ENCODE measurements at places on chromosomes 13 and 19.

- no peak for DNase-seq
Measured at GRCh38 chr13:46195016-46195415, 13.0 kb upstream of the LCP1 start.

DNA sequence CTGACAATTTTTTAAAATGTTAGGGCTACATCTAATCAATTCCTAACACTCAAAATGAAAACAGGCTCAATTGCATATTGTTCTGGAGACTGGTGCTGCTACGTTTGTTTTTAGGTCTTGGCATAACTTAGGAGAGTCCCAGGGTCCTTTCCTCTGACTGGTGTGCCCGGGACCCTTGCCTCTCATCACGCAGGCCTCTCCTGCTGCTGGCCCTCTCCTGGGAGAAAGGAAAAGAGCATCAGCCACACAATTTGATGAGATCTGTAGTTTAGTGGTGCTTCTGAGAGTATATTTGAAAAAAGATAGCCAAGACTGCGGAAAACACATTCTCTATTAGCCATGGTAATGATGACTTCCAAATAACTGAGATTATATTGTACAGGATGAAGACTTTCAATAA lies 380.0 kb downstream of the KLF12 start:
- no peak for DNase-seq

GRCh38 chr13:104872153-104872552 lies 1663.3 kb downstream of the EFNB2 start:
- DNase-seq: no peak

DNA sequence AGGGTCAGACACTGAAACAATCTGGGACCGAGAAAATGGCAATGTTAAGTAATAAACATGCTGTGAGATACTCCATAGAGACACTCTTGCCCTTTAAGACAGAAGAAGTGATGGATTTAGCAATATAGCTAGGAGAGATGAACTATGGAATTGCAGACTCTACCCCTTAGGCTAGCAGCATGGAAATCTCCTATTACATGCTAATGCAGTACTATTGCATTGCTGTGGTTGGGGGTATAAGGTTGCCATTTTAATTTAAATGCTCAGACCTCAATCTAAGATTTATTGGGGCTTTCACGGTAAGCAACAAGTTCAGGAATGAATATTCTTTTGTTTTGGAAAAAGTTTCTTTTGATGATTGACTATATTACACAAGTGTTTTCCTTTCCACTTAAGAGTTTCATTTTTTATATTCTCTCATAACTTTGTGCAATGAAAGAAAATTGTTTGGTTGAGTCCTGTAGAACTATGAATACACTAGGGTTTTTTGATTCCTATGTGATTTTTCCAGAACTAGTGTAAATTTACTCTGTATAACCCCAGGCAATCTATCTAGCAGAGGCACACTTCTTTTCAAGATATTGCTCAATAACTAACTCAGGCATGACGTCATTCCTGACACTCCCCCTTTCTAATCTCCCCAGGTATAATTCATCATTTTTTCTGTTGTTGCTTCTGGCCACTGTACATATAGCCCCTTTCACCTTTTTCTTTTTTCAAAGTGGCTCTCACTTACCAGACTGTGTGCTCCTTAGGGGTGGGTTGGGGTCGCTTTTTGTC lies 394.7 kb upstream of the KLF12 start:
- DNase-seq: no peak

GRCh38 chr19:19548915-19549759 lies 11.1 kb downstream of the CILP2 start:
- no peak for DNase-seq

- no peak for DNase-seq
Measured at GRCh38 chr13:42007844-42008243, 40.6 kb upstream of the DGKH start.

- DNase-seq: no peak
Measured at GRCh38 chr19:36265064-36265463, 50.2 kb downstream of the ZNF146 start.

- DNase-seq: no peak
Measured at GRCh38 chr13:83716121-83716520, 166.2 kb downstream of the SLITRK1 start.

DNA sequence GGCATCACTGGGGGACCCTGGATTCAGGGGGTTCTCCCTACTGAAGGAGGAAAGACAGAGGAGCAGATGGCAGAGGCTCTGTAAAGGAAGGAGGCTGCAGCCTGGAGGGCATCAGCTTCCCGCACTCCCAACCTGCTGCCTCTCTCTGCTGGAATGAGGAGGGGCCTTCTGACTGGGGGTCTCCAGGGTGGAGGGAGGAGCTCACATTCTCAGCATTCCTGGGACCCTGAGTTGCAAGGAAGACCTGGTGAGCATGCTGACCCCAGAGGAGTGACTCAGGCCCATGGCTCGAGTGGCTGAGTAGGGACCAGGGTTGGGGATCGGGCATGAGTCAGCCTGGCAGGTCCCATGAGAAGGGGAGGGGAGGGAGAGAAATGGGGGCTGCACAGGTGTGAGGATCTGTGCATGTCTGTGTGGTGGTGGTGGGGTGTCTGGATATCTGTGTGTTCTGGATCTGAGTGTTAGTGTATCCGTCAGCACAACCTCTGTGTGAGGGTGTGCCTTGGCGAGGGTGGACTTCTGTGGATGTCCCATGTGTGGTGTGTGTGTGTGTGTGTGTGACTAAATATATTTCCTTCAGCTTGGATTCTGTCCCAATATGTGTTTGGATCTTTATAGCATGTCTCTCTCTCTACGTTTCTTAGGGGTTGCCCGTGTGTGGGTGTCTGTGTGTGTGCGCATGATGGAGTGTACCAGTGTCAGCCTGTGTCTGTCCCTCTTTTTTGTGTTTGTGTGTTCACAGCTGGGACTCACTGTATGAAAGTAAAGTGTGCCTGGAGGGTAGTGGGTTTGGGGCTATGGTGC lies 4.6 kb downstream of the AXL start:
- DNase-seq: no peak

DNA sequence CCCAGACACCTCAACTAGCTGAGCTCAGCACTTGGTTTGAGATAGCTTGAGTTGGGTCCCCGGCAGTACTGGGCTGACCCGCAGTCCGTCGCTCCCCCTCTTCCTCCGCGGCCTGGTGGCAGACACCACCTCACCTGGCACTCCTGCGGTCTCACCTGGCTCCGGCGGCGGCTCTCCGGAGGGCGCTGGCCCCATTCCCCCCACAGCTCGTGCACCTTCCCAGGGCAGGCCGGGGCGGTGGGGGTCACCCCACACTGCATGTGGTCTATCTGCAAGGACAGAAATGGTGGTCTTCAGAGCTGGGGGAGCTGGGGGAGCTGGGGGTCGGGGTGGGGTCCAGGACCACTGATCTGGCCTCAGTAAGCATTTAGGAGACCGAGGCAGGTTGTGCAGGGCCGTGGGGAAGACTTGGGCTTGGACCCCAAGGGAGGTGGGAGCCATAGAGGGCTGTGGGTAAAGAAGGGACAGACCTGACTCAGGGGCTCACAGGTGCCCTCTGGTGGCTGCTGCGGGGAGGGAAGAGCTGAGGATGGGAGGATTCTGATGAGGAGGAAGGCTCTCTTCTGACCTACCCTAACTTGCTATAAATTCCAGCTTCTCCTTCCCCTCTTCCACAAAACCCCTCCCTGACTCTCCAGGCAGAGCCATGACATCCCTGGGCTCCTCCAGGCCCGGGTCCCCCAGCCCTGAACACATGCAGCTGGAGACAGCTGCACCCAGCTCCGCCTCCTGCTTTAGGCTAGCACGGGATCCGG lies 6.7 kb upstream of the PLIN4 start:
- peak; percentile 57 for DNase-seq

DNA sequence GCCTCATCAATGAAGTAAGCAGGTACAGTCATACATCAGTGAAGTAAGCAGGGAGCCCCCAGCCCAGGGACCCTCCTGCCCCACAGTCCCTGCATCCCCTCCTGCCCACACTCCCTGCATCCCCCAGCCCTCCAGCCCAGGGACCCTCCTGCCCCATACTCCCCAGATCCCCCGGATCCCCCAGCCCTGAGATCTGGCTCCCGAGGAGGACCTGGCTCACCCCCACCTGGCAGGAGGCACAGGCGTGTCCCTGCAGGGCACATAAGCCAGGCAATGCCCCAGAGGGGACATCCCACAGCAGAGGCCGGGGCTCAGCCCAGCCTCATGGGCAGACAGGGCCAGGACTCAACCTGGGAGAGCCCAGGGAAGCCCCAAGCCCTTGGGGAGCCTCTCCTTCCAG lies 53.6 kb upstream of the TPM4 start:
- DNase-seq: no peak

DNA sequence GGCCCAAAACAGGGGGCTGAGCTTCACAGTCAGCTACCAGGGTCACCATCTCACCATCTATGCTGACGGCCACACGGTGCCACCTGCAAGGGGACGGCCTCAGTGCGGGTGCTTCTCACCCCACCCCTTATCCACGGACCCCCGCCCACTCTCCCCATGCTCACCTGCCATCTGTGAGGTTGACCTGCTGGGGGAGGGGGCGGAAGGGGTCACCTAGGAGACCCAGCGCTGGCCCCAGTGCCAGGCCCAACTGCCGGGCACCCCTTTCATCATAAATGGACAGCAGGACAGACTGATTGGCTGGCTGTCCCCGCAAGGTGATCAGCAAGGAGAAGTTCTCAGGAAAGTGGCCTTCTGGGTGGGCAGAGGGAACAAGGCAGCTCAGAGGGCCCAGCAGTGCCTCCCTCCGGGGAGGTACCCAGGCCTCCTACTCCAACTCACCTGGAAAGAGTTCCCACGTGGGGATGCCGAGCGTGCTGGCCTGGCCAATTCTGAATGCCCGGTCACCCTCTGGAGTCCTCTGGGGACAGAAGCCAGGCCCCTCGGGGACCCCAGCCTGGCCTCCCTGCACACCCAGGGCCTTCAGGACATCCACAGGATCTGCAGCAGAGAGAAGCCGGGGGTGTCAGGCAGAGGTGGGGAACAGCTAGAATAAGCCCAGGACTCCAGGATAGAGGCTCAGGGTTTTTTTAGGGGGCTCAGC lies 4.5 kb downstream of the COL5A3 start:
- no peak for DNase-seq

DNA sequence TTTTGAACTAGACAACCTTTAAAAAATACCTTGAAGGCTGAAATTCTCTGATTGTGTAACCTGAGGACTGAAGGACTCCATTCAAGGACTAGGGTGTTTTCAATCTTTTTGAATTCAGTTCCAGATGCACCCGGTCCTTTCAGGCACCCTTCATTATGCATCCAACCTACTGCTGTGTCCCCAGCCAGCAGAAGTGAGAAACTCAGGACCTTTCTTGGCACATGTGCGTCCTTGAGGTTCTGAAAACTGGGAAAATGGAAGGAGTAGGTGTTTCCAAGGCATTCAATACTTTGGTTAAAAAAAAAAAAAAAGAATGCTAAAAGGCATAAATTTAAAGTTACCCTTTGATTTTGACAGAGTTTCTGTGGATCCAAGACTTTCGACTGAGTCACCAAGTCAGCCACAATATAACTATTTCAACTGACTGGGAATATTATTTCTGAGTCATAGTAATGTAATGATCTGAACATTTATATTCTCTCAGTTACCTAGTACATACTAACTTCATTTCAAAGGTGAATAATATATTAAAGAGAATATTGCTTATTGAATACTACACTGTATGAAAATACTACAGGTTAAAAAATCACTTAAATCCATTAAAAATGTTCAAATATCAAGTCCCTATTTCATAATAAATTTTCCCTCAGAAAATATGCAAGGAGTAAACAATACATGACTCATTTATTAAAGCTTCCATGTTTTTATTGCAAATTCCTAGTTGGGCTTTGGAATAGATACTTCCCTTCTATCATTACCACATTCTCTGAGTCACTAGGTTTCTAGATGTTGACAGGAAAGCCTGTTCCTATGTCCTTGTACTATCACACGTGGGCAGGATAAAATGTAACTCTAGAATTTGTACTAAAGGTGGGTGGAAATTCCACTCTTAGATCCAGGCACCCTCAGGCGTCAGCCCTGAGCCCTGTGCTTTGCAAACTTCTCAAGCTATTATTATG lies 2.4 kb upstream of the ITGBL1 start:
- no peak for DNase-seq

DNA sequence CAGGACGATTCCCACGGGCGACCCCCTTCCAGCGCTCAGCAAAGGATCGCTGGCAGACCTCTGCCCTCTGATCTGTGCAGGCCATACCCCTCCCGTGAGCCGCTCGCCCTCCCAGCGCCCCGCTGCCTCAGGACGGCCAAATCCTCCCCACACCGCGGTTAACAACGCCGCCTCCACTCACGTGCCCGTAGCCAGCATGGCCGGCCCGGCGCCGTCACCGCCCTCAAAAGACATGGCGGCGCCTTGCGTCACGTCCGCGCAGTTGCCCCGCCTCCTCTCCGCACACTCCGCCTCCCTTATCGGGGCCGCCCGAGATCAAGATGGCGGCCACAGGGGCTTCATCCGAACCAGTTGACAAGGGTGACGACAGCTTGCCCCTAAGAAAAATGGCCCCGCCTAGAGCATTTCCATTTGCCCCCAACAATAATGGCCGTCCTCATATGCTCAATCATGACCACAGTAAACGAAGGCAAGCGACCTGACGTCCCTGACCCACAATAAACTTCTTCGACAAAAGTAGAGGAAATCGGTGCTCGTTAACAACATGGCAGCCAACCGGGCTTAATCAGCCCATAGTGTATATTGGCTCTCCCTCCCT lies 634 bp downstream of the AKT1S1 start:
- peak; percentile 98 for DNase-seq

- DNase-seq: no peak
Measured at GRCh38 chr13:49298903-49299605, 51.3 kb downstream of the CDADC1 start.

- no peak for DNase-seq
Measured at GRCh38 chr19:6753178-6754031, 13.8 kb downstream of the SH2D3A start.

GRCh38 chr13:44573790-44574465 lies 2.2 kb downstream of the TSC22D1 start:
- peak; percentile 37 for DNase-seq

DNA sequence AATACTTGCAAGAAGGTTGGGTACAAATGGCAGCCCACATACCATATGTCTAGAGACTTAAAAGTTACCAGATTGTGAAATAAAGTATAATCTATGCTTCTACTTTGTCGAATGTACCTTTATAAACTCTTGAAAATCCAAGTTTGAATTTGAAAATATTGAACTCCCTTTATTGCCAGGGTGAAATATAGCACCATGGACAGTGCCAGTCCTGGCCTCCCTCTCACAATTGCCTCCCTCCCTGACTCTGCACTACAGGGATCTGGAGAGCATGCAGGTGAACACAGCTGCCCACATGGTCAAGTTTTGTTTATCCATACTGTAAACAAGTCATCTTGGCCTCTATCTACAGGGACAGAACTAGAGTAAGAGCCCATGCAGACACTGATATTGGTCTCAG lies 394.1 kb upstream of the SLITRK6 start:
- no peak for DNase-seq
